ENCODE measurements at places on chromosomes 3 and 15. TPM values are rescaled to one million over a fixed set of nuclear protein-coding genes. Genes with fewer than 3 reads are reported as not detected.
A peak's percentile ranks its signal among the peaks of the same experiment; 100 is the strongest.

The NIPA2 gene
- total RNA-seq, result 16.4 TPM

The CLSTN2 gene
- 24.1 TPM for total RNA-seq

DNA sequence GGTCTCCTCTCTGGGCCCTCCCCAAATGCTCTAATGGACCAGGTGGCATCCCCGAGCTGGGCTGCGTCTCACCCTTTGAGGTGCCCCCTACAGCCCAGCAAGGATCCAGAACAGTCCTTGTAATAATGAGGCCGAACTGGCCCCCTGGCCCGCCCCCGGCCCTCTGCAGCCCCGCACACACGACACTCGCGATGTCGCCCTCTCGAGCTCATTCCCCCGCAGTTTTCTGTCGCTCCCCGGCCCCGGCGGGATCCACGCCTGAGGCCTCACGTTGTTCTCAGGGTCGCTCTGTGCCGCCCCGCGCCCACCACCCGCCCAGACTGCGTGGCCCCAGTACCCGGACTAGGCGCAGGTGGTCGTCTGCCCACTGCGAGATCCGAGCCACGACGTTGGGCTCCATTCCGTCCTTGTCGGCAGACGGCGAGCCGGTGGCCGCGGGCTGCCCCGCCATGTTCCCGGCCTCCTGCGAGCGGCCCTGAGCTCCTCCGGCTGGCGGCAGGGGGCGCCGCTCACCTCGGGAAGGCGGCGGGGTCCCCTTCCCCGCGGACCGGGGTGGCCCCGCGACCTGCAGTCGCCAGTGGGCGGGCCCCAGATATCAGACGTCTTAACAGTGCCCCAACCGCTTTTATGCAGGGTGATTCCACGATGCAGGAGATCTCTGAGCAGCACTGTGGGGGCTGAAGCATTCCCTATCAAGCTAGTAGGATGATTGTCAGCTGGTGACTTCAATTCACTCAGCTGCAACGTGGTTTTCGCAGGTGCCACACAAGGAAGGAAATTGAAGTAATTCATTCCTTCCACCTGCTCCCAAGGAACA, at the start of gene C3orf33:
Gene C3orf33 (minus strand): TSS at position 477 of the 817 bp plus-strand sequence. CDS start 26 bp downstream, at position 451.
- H3K4me1 ChIP-seq, result no peaks in the 10 kb centered on the region
- DNase-seq, result peak; percentile 62
- H3K4me3 ChIP-seq, result peak within 1 kb of the TSS; percentile 70
- no peaks in the 10 kb centered on the region for H3K36me3 ChIP-seq
- peak within 1 kb of the TSS; percentile 75 for H3K27ac ChIP-seq
- H3K27me3 ChIP-seq, result no peaks in the 10 kb centered on the region

GRCh38 chr3:129018751-129019150, 17.6 kb downstream of the EFCC1 start:
- DNase-seq, result no peak
- no peak overlapping the region for H3K4me3 ChIP-seq
- no peaks in the 10 kb centered on the region for H3K36me3 ChIP-seq
- no peak overlapping the region for H3K27ac ChIP-seq
- no peaks in the 10 kb centered on the region for H3K27me3 ChIP-seq

DNA sequence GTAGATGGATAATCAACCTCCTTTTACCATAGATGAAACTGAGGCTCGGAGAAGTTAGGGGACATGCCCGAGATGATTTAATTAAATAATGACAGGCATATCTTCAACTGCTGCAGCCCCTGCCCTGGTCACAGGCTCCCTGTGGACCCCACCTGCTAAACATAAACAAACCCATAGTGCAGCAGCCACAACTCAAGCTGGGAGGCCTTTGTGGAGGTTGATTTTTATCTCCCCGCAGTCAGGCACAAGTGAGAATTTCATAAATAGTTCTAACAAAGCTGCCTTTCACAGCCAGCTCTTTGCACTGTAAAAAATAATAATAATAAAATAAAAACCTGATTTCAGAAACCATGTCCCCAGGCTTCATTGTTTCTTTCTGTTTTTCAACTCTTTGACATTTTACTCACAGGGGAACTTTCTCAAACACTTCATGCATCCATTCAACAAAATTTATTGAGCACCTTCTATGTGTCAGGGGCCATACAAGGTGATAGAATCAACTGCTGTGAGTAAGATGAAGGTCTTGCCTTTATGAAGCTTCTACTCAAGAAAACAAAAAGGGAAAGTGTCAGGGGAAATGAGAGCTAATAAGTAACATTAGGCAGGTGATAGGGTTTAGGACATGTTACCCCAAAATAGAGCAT, 393.6 kb upstream of the PROK2 start:
- H3K4me1 ChIP-seq, result peaks cover 16% of the 10 kb centered on the region
- no peak overlapping the region for H3K27ac ChIP-seq
- no peak for DNase-seq

DNA sequence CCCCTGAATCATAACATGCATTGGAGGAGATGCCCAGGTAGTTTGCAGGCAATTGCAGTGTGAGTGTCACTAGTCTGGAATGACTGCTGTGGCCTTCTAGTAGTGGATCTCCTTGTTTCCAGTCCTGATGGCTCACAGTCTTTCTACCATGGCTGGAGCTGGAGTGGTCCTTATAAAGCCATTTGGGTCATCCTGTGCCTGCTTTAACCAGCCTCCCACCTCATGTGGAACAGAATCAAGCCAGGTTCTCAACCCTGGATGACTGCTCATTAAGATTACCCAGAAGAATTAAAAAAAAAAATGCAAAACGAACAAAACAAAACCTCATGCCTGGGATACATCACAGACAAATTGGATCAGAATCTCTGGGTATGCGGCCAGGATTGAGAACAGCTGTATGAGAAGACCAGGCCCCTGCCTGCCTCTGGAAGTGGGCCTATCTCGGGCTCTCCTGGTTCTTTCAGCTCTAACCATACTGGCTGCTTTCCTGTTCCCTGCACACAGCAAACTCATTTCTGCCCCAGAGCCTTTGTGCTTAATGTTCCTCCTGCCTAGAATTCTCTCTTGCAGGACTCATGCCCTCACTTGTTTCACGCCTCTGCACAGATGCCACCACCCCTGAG, 96.4 kb downstream of the ITPR1 start:
- DNase-seq, result peak; percentile 52
- no peaks in the 10 kb centered on the region for H3K27me3 ChIP-seq
- H3K27ac ChIP-seq, result peak overlapping the region; percentile 74
- H3K36me3 ChIP-seq, result no peaks in the 10 kb centered on the region

- no peaks in the 10 kb centered on the region for H3K36me3 ChIP-seq
- no peaks in the 10 kb centered on the region for H3K27me3 ChIP-seq
- no peak for DNase-seq
- no peak overlapping the region for H3K4me3 ChIP-seq
- H3K4me1 ChIP-seq, result no peaks in the 10 kb centered on the region
These were observed 448.6 kb upstream of the CDIN1 start for GRCh38 chr15:36130641-36131310.
